ENCODE measurements at places on chromosomes 2 and 18. TPM values are rescaled to one million over a fixed set of nuclear protein-coding genes. Genes with fewer than 3 reads are reported as not detected.

Gene ATP5F1A
- polyA plus RNA-seq: 251 TPM

Gene ADAM23
- polyA plus RNA-seq: 0.98 TPM

Gene MLPH
- polyA plus RNA-seq: 23.3 TPM

Gene EPB41L3
- polyA plus RNA-seq: 6.6 TPM

Gene CYP20A1
- polyA plus RNA-seq: 20.3 TPM

Gene EVA1A
- 0.80 TPM for polyA plus RNA-seq

Gene ANO7
- 2.0 TPM for polyA plus RNA-seq

Gene RMND5A
- polyA plus RNA-seq: 27.2 TPM

Gene TDRD15
- not detected for polyA plus RNA-seq

Gene BCL11A
- polyA plus RNA-seq: 0.81 TPM

Gene FAM117B
- polyA plus RNA-seq: 5.1 TPM

Gene RMDN2
- 60.9 TPM for polyA plus RNA-seq

Gene MTERF4
- polyA plus RNA-seq: 60.7 TPM

Gene NCKAP5
- polyA plus RNA-seq: 2.3 TPM

Gene FRZB
- 22.8 TPM for polyA plus RNA-seq

Gene ALPP
- polyA plus RNA-seq: not detected

Gene EGR4
- polyA plus RNA-seq: not detected

Gene IL1F10
- polyA plus RNA-seq: not detected

Gene C2orf15
- polyA plus RNA-seq: 0.78 TPM

Gene DAW1
- 0.17 TPM for polyA plus RNA-seq

Gene EPAS1
- 82.7 TPM for polyA plus RNA-seq

Measured in ovary (tissue), 10 donors.